Inflammatory macrophage treated with lipopolysaccharide for 4 hours (primary cell): ENCODE measurements at places on chromosomes 4 and X.

- DNase-seq: no peak
Observed at GRCh38 chr4:2829321-2829932, 14.2 kb upstream of the ADD1 start.

- peak; percentile 86 for DNase-seq
Observed at GRCh38 chr4:36325926-36326325, 44.5 kb downstream of the DTHD1 start.

DNA sequence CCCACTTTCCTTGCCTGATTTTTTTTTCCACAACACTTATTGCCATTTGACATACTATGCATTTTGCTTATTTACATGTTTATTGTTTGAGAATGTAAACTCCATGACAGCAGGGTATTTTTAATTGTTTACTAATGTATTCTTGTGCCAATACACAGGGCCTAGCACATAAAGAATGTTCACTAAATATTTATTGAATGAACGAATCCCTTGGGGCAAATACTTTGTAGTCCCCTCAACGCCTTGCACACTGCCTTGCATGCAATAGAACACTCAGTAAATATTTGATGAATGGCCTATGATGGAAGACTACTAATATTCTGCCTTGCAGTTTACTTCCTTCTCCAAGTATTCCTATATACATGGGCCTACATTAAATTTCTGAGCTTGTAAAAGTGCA is 1.4 kb upstream of the PRPS1 start:
- DNase-seq: no peak

DNA sequence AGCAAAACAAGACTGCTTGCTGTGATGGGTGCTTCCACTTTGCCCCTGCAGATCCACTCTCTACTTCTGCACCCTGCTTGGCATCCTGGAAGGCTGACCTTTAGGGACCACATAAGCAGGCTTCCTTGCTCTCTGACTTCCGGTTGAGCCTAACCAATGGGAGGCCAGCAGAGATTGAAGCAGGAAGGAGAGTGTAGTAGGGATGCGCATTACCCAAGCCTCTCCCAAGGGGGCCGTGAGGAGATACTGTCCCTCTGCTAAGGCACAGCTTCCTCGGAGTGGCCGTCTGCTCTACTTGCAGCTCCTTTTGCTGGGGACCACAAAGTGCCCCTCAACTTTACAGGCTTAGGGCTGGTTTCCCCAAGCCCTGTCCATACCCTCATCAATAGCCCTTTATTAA is 624.3 kb upstream of the TENM3 start:
- DNase-seq: no peak

DNA sequence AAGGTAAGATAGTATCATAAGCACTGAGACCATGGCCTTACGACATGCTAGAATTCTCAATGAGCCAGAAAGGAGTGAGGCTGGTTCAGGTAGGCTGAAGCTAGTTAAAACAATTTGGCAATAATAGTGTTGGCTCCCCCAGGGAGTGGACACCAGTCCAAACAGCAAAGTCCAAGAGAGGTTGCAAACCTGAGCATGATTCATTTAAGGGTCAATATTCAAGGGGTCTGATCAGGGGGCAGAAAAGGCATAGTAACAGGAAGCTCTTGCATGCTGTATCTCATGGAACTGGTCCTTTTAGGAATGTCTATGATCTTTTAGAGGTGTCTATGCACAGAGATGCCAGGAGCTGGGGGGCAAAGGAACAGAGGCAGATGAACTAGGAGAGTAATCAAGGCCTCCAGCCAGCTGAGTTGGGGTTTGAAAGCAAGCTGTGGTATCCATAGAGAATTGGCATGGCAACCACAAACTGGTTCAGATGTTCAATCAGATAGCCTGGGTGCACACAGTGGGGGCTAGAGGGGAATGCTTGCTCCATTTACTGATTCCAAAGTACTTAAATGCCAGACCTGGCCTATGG is 5.1 kb downstream of the GJB1 start:
- DNase-seq: no peak

- DNase-seq: no peak
Observed at GRCh38 chr4:155232432-155232831, 24.0 kb downstream of the NPY2R start.

DNA sequence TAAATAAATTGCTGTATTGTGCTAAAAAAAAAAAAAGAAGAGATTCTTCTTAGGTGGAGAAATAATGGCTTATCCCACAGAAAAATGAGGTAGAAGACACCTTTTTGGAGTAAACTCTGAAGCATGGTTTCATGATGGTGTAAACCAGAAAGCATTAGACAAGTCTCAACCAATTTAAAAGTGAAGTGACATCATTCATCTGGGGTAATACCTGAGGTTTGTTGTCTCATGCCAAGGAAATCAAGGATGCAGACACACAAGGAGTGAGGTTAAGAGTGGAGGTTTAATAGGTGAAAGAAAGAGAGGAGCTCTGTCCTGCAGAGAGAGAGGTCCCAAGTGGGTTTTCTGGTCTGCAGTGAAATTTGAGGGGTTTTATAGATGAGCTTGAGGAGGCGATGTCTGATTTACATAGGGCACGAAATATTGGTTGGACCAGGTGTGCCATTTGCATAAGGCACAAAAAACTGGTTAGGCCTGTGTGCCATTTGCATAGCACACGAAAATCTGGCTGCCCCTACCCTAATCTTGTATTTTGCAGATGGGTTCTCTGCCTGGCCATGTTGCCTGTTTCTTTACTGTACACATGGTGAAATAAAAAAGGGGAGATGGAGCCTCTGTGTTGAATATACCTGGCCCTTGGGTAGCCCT is 25.0 kb upstream of the CWH43 start:
- DNase-seq: no peak

DNA sequence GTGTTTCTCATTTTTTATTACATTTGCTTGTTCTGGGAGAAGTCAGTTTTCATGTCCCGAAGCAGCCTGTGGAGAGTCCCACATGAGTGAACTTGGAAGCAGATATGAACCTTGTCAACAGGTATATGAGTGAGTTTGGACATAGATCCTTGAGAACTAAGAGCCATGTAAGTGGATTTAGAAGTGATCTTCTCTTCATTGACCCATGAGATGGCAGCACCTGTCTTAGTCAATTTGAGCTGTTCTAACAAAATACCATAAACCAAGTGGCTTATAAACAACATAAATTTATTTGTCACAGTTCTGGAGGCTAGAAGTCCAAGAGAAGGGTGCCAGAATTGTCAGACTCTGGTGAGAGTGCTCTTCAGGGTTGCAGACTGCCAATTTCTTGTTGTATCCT is 1043.8 kb downstream of the ADGRL3 start:
- DNase-seq: no peak

DNA sequence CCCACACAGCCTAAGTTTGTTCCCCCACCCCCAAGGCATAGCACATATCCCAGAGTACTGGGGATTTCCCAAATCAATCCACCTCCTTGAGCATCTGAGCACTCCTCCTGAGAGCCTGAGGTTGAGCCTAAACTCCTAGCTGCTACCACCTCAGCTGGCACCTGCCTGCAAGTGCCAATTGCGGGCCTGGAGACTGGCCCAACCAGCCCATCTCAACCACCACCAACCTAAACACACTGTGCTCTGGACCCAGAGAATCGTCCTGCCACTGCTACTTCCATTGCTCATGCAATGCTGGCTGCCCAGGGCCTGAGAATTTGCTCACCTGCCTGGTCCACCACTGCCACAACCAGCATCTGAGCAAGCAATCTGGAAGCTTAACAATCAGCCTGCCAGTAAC is 177.1 kb downstream of the FGF13 start:
- no peak for DNase-seq

GRCh38 chrX:150846130-150846529 is 52.3 kb downstream of the CD99L2 start:
- no peak for DNase-seq

- no peak for DNase-seq
Observed at GRCh38 chrX:38346150-38346549, 6.3 kb upstream of the OTC start.

DNA sequence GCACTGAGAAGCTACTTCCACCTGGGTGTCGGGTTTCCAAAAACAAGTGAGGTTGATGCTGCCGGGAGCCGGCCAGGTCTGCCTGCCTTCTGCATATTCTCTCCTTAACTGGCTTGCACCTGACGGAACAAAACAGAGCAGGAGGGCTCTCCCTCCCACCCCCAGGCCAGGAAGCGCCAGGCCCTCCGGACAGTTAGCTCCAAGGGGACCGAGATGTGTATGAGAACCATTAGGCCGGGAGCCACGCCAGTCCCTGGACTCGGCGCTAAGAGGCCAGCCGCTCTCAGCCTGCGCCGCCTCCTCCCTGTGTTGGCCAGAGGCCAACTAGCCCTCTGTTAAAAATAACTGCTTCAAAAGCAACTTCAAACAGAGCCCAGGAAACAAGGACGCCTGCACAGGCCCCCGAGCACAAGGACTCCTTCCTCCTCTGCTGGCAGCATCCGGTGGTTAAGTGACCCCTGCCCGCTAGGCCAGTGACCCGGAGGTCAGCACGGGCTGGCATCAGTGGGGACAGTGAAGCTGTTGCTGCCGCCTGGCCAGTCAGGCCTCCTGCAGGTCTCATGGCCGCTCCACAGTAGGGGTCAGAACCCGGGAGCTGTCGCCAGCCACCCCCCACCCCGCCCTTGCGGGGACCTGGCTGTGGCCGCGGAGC is 107.9 kb downstream of the ABLIM2 start:
- no peak for DNase-seq

DNA sequence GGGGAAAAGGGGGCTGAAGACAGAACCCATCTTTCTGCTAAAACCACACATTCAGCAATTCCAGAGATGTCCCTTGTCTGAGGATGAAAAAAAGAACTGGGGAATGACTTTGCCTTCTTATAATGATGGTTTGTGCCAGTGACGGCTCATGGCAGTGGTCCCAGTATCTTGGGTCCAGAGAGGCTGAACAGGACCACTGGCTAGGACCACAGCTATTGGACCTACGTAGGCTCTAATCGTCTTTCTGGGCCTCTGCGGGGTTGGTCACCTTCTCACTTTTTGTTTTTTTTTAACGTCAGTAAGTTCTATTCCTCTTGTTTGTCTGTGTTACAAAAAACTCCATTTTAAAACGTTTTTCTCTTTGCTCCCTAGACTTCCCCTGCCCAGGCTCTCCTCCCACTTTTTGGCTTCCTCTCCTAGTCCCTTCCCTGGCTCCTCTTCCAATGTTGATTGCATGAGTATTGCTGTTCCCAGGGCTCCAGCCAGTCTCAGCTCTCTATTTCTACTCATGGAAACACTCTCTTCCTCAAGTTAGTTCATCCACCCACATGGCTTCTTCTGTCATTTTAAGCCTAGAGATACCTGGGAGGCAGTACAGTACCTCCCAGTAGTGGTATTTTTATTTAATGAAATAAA is 52.6 kb upstream of the STX18 start:
- no peak for DNase-seq

- no peak for DNase-seq
Observed at GRCh38 chr4:185950891-185951290, 118.1 kb upstream of the TLR3 start.

GRCh38 chrX:41265615-41266014 is 68.3 kb upstream of the DDX3X start:
- DNase-seq: peak; percentile 88

GRCh38 chr4:165493359-165493758 is 114.6 kb downstream of the CPE start:
- peak; percentile 57 for DNase-seq

GRCh38 chrX:39910651-39911050 is 187.1 kb downstream of the BCOR start:
- no peak for DNase-seq

DNA sequence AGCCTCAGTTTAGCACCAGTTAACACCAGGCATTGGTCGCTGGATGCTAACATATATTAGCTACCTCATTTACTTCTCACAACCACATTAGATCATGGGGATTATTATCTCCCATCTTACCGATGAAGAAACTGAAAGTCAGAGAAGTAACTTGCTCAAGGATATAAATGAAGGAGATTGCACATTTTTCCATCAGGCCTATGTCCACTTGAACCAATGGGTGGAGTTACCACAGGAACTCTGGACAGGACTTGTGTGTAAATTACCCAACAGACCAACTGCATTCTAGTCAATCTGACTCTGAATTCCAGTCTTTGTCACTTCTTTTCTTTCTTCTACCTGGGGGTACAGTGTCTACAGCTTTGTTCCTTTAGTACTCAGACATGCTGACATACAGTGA is 1.8 kb downstream of the LNX1 start:
- peak; percentile 6 for DNase-seq

DNA sequence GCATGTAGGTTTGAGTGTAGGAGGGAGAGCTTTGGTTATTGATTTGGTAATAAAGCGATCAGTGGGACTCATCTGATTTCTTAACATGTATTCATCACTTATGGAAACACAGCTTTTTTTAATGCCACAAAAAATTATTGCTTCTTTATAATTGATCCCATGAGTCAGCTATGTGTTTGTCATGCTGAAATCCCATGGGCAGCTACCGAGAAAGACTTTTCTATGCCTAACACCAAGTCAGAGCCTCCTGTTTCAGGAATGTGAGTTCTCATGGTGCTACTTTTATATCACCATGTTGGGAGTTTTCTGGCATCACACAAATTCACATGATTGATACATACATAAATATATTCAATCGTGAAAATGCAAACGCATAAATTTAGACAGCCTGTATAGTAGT is 165.7 kb downstream of the RAPGEF2 start:
- no peak for DNase-seq

GRCh38 chr4:11197631-11198341 is 230.9 kb downstream of the HS3ST1 start:
- DNase-seq: no peak
